ENCODE measurements at places on chromosomes 7 and 10.

GRCh38 chr7:141515941-141516340 is 35.3 kb upstream of the AGK start:
- no peak for DNase-seq

DNA sequence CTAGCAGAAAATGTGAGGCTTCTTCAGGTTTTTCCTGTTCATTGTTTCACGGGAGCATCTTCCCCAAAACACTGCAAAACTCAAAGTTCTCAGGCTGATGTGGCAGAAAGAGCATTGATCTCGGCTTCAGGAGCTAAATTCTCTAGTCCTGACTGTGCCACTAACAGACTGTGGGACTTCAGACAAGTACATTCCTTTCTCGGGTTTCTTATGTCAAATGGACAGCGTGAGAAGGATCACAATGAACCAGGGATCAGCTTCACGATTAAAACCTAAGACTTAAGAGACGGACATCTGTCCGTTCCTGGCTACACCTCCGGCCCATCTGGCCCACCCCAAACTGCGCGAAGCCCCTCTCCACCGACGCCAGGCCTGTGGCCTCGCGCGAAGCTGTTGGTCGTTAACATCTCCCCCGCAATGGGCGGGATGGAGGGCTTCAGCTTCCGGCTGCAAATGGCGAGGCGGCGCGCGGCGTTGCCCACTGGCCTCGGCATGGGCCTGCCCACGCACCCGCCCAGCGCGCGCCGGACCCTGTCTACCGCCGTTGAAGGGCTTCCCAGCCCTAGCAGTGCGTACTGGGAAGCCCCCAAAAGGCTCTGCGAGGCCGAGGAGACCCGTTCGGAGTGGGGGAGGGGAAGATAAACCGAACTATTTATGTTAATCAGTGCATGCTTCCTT is 549 bp upstream of the DDX50 start:
- no peak for DNase-seq

GRCh38 chr7:57646901-57647246 is 196.9 kb downstream of the ZNF716 start:
- DNase-seq: no peak

DNA sequence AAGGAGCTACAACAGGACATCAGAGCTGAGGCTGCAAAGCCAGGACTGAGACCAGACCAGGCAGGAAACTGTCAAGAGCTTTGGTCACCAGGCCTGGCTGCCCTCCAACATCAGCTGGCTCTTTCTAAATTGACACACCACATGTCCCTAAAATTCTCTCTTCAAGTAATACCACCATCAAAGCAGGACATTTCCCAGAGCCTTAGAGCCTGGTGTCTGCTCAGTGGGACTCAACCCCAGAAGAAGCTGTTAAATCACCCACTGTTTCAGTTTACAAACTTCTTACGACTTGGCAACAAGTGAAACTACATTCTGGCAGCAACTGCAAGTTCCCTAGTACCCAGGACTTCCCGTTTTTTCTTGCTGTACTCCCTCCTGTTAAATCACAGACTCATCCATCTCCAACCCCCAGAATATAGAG is 3.8 kb upstream of the IL6 start:
- no peak for DNase-seq

DNA sequence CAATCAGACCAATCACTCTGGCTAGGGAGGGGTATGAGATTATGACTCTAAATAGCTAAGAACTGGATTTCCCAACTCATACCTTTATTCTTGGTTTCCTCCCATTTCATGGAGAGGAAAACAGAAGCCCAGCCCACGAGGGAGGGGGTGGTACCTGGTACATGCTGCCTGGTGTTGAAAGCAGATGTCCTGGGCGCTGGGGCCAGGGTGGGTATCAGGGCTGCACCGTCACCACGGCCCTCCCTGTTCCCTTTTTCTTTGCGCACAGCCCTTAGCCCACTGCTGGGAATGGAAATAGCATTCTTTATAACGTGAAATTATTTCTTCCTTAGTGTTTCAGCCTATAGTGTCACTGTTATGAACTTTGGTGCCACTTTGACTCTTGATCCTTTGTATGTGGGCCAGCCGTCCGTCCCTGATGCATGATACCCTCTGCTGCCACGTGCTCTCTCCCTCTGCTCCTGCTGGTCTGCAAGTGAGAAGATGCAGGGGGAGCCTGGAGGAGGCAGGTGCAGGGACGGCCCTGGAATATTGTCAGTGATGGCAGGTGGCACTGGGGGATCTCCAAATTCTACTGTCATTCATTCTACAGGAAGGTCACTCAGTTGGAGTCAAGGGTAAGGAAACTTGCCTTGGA is 158.5 kb downstream of the CDH23 start:
- DNase-seq: no peak

GRCh38 chr10:62069452-62070178 is 168.1 kb downstream of the ARID5B start:
- DNase-seq: no peak

DNA sequence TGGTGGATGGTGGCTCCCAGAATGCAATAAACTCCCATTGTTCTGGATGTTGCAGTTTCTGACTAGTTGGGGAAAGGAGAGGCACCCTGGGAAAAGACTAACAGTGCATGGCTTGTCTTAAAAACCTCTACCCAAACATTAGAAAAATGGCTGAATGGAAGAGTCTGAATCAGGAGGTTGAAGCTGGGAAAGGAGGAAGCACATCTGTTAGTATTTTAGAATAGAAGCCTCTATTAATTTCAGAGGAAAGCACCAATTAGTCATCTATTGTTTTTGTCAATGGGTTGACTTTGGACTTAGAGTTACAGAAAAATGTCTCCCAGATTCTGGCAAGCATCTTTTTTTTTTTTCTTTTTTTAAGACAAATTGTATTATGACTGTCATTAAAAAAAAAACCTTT is 56.1 kb upstream of the ELMO1 start:
- DNase-seq: no peak

DNA sequence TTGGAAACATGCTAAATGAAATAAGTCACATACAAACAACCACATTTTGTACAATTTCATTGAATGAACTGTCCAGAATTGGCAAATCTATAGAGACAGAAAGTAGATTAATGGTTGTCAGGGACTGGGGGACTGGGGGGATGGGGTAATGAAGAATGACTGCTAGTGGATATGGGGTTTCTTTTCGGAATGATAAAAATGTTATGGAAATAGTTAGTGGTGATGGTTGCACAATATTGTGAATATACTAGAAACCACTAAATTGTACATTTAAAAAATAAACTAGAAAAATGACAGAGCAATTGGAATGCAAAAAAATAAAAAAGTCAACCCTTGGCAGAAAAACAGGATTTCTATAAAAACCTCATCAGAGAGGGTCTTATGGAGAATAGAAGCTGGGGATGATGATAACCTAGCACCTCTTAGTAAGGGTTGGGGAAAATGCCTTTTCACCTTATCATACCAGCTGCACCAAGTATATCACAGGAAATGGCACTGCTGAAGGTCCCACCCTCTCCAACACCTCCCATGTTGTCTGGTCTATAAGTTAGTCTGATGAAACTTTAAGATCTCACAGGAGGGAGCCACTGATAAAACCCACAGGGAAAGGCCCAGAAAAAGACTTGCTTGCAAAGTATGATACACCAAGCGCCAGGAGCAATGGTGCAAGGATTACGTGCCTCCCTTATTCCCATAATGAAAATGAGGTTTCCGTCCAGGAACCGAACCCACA is 23.1 kb upstream of the JAZF1 start:
- no peak for DNase-seq

All from stimulated activated CD4-positive, alpha-beta T cell treated with anti-CD3 and anti-CD28 coated beads, Interleukin-1b, Interleukin-23, amount 100 ng/mL, for 1 hour (primary cell).